NCI-H2081 (cell line): ENCODE measurements at places on chromosomes 1 and 21.

- peak; percentile 18 for DNase-seq
Measured at GRCh38 chr1:161119092-161119903, 1.4 kb downstream of the NIT1 start.

DNA sequence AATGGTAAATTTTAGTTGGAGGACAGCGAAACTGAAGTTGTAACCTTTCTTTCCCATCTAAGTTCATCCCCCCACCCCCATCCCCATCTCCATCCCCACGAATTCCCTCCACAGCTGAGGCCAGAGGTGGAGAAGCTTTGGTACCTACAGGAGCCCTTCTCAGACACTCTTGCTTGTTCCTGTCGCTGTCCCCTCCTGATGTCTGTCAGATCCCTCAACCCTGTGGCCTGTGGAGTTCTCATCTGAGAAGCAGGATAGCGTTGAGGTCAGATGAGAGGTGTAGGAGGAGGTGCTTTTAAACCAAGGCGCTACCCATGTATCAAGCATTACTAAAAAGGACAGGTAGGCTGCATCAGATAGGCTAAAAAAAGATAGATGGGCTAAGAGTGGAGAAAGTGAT lies 769 bp downstream of the NTPCR start:
- no peak for DNase-seq

GRCh38 chr1:235500971-235501540 lies 3.2 kb downstream of the B3GALNT2 start:
- DNase-seq: no peak

GRCh38 chr1:240054109-240054701 lies 37.5 kb upstream of the FMN2 start:
- no peak for DNase-seq

DNA sequence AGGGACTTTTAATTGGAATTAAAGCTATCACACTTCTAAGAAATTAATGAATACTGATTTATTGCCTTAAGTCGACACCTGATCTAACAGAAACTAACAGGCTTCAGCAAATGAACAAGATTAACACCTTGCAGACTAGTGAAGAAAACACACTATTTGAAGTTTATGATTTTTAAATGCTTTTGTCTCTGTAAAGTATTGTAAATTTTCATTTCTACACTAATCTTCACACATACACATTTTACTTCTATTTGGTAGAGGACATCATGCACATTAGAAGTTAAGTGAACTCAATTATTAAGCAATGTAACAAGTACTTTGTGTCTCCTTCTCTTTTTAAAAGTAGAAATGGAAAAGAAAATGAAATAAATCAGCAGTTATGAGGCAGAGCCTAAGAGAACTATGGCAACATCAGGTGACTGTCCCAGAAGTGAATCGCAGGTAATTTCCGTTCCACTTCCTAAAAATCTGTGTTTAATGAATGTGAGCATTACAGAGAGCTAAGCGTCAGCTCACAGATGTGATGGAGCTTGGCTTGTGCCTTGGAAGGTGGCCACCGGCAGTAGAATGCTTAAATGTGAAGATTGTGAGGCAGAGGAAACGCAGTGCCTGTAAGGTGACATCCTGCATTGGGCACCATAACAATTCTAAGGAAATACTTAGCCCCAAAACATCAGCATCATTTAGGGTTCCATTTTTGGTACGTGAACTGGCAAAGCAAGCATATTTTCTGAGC lies 1.2 kb downstream of the PRMT2 start:
- no peak for DNase-seq

DNA sequence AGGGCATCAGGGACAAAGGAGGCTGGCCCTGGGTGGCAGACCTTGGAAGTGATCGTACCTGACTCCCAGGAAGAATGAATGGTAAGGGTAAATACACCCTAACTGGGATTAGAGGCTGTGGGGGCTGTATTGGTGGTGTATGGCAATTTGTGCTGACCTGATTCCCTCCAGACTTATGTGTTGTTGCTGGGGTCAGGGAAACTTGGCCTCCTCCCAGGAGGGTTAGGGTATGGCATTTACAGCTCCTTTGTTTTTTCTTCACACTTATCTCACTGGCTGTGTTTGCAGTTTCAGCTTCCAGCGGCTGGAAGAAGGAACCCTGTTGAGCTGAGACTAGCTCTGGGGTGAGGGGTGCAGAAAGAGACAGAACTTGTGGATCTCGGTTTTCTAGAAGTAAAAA lies 8.2 kb downstream of the VANGL1 start:
- no peak for DNase-seq

- no peak for DNase-seq
Measured at GRCh38 chr1:43143441-43143888, 28.6 kb downstream of the EBNA1BP2 start.

DNA sequence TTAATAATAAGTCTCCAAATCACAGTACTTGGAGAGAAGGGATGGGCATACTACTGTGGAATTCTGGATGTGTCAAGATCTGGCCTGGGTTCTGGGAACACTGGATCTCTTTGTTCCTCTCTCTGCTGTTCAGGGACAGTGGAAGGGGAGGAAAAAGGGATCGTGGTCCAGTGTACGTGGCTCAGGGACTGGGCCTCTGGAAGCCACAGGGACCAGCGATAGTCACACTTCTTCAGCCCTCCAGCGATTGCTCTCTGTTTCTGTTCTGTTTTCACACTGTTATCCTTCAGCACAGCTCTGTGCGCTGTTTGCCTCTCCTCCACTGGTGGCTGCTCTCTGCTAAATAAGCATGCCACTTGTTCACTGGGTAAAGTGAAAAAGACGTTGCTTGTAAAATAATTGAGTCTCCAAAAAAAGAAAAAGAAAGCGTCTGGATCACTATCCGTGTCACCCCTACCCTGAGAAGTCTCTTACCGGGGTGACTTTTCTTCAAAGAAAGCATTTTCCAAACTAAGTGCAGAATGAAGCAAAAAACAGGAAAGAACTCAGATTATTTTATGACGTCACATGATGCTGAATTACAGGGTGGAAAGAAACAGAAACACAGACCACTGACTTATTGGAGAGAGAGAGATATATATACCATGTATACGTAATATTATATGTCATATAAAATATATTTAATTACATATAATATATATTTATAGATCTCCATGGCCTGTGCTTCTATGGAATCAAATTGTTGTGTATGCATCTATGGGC lies 279.4 kb downstream of the RGS7 start:
- DNase-seq: no peak

- DNase-seq: peak; percentile 60
Measured at GRCh38 chr1:23343221-23344110, 618 bp downstream of the HNRNPR start.
